ENCODE measurements at places on chromosomes 12 and 14. TPM values are rescaled to one million over a fixed set of nuclear protein-coding genes. Genes with fewer than 3 reads are reported as not detected.

- no peak overlapping the region for H3K27ac ChIP-seq
- H3K4me3 ChIP-seq, result no peak overlapping the region
- no peaks in the 10 kb centered on the region for H3K4me1 ChIP-seq
- no peak for DNase-seq
- no peaks in the 10 kb centered on the region for H3K36me3 ChIP-seq
Measured at GRCh38 chr12:40647651-40648050, 44.6 kb upstream of the CNTN1 start.

DNA sequence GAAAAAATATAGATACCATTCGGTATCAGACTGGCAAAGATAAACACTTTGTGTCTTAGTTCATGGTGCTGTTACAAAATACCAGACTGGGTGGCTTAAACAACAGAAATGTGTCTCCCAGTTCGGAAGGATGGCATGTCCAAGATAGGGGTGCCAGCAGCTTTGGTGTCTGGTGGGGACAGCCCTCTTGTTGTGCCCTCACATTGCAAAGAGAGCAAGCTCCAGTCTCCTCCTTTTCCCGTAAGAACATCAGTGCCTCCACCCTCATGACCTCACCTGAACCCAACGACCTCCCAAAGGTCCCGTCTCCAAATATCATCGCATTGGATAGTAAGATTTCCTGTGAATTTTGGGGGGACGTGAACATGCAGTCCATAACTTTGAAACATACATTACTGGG is 12.4 kb downstream of the ZBTB42 start:
- H3K36me3 ChIP-seq, result no peaks in the 10 kb centered on the region
- DNase-seq, result no peak
- no peaks in the 10 kb centered on the region for H3K27me3 ChIP-seq
- no peak overlapping the region for H3K4me3 ChIP-seq

DNA sequence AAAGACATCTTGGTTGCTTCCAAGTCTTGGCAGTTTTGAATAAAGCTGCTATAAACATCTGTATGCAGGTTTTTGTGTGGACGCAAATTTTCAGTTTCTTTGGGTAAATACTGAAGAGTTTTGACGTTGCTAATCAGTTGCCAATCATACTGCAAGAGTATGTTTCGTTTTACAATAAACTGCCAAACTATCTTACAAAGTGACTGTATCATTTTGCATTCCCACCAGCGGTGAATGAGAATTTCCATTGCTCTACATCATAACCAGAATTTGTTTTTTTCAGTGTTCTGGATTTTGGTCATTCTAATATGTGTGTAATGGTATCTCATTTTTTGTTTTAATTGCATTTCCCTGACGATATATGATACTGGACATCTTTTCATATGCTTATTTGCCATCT is 190.8 kb upstream of the PARP11 start:
- no peaks in the 10 kb centered on the region for H3K4me1 ChIP-seq
- no peaks in the 10 kb centered on the region for H3K36me3 ChIP-seq
- no peak for DNase-seq
- H3K4me3 ChIP-seq, result no peak overlapping the region
- H3K27me3 ChIP-seq, result no peaks in the 10 kb centered on the region

DNA sequence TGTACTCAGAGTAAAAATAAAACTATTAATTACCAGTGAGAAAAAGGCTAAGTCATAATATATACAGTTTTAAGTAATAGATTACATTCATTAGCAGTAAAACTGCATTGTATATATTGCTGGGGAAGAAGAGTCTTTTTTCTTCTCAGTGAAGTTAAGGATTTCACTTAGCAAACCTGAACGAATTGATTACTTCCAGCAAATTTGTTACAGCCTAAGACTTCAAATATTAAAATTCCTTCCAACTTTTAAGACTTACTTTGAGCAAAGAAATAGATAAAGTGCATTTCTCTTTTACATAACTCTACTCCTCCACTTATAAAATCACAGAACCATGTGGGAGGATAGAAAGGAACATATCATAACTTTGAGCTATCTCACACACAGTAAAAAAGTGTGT is 43.3 kb downstream of the PIK3C2G start:
- H3K27me3 ChIP-seq, result no peaks in the 10 kb centered on the region
- no peak overlapping the region for H3K4me3 ChIP-seq
- DNase-seq, result no peak
- no peaks in the 10 kb centered on the region for H3K36me3 ChIP-seq
- H3K27ac ChIP-seq, result no peak overlapping the region

DNA sequence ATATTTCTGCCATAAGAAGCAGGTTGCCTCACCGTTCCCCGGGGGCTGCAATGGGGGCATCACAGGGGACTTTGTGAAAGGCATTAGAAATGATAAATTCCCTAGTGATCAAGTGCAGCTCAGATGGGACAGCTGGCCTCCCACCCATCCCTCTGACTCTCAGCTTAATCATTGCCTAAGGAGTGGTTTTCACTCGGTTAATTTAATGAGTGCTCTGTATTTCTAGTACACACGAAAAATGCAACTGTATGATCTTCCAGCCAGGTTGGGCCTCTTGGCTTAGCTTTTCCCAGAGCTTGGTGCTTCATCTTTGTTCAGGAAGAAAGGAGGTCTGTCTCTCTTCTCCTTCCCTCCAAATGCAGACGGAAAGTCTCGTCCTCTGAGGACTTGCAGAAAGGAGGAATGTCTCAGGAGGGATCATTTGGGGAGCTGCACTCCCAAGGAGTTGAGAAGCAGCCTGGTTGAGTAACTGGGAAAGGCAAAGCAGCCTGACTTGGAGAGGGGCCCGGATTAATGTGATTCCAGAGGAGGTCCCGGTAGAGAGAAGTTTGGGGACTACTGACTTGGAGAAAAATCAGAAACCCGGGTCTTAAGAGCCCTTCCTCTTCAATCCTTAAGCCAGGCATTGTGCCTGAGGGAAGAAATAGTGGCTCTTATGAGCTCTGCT is 7.2 kb downstream of the CD9 start:
- H3K27me3 ChIP-seq, result no peaks in the 10 kb centered on the region
- peaks cover 11% of the 10 kb centered on the region for H3K36me3 ChIP-seq

GRCh38 chr14:95250936-95251335 is 68.8 kb downstream of the CLMN start:
- H3K27ac ChIP-seq, result peak overlapping the region; percentile 39
- no peak overlapping the region for H3K4me3 ChIP-seq
- peaks cover 55% of the 10 kb centered on the region for H3K4me1 ChIP-seq
- H3K36me3 ChIP-seq, result no peaks in the 10 kb centered on the region
- H3K27me3 ChIP-seq, result no peaks in the 10 kb centered on the region
- DNase-seq, result peak; percentile 30

DNA sequence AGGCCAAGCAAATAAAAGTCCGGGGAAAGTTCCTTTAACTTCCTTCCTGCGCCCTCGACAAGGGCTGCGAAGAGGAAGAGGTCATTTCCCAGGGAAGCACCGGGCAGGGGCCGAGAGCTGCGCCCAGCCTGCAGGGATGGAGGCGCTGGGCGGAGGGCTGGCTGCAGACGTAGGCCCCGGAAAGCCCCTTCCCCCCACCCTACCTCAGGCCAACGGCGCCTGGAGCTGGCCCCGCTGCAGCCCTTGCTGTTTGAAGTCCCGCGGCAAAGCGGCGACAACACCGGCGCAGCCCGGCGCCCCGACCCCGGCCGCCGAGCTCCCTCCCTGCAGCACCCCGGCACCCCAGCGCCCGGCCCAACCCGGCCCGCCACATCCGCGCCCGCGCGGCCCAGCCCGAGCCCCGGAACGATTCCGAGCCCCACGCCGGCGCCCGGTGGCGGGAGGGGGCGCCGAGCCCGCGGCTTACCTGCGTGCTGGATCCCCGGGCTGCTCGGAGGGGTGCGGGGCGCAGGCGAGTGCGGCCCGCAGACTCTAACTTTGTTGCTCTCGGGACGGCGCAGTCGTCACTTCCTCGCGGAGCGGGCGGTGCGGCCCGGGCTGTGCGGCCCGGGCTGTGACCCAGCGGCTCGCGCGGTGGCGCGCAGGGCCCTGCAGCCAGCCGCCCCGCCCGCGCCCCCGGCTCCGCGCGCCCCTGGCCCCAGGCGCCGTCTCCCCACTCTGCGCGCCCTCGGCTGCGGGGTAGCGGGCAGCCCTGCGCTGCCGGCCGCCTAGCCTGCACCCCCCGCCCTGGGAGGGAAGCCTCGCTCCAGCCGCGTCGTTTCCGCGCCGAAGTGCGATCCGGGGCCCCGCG is 64.8 kb upstream of the PTGR2 start:
- H3K27me3 ChIP-seq, result no peaks in the 10 kb centered on the region
- peak overlapping the region; percentile 93 for H3K27ac ChIP-seq
- peak; percentile 37 for DNase-seq
- H3K36me3 ChIP-seq, result no peaks in the 10 kb centered on the region
- peak overlapping the region; percentile 53 for H3K4me3 ChIP-seq
- H3K4me1 ChIP-seq, result peaks cover 53% of the 10 kb centered on the region

DNA sequence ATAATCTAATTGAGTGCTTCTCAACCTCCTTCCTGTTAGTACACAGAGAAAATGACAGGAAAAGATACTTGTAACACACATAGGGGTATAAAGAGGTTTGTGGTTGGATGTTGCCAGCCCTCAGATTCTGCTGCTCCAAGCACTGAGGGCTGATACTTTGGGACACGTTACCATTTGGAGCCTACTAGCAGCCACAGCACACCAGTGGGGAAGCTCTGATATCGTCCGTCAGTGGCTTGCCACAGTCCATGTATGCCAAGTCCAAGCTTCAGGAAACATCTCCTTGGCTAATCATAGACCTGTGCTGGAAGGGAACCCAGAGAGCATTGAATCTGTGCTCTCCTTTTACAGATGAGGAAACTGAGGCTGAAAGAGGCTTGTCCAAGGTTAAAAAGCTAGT is 22.3 kb downstream of the B4GALNT3 start:
- H3K4me1 ChIP-seq, result no peaks in the 10 kb centered on the region
- H3K4me3 ChIP-seq, result no peak overlapping the region
- no peaks in the 10 kb centered on the region for H3K36me3 ChIP-seq
- DNase-seq, result no peak
- peaks cover 27% of the 10 kb centered on the region for H3K27me3 ChIP-seq

DNA sequence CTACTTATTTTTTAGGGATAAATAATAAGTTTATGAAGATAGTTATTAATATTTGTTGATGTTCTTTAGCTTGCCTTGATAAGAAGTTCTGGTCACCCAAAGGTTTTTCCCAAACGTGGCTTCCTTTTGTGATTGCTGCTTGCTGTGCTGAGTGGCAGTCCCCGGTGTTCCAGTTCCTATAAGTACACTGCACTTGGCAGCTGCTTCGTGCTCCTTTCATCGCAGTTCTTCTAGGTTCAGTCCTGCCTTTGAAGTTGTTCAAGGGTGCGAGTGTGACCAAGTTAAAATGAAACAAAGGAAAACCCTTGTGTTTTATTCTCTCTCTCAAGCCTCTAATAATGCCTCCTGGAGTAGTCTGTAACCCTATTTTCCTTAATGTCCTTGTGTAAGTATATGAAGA is 128.5 kb upstream of the ATF1 start:
- H3K4me1 ChIP-seq, result peaks cover 4% of the 10 kb centered on the region
- no peaks in the 10 kb centered on the region for H3K36me3 ChIP-seq
- DNase-seq, result no peak
- H3K4me3 ChIP-seq, result no peak overlapping the region
- no peaks in the 10 kb centered on the region for H3K27me3 ChIP-seq
- no peak overlapping the region for H3K27ac ChIP-seq

DNA sequence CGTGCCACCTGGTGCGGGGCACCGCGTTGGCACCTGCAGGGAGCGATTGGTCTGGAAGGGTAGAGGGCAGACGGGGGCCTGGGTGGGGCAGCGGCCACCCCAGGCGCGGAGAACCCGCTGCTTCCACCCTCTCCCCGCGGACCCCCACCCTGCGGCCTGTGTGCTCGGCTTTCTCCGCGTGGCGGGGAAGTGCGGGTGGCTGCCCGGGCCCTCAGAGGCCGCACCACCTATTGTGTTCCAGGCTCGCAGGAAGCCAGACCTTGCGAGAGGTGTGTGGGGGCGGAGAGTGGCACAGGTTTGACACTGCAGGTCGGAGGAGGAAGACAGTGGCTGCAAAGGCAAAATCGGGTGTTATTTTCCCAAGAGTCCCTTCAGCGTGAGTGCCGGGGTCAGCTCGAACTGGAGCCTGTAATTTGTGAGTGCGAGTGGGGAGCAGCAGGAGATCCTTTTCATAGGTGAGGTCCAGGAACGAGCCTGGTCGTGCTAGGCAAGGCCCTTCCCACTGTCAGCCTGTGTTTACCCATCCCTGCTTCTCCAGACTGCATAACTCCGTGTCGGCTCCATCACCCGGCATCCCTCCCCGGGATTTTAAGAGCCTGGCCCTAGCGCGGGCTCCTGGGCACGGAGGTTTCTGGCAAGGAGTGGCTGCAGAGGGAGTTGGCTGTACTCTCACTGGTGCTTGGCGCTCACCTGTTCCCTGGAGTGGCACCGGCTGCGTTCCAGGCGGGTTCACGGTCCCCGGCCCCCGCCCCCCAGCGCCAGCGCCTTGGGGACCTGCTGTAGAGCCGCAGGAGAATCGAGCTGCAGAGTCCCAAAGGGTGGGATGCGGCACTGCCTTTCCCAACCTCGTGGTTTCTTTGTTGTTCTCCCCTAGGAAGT is 935 bp downstream of the TBC1D30 start:
- no peaks in the 10 kb centered on the region for H3K36me3 ChIP-seq
- peaks cover 14% of the 10 kb centered on the region for H3K4me1 ChIP-seq
- DNase-seq, result no peak
- no peak overlapping the region for H3K4me3 ChIP-seq
- H3K27ac ChIP-seq, result no peak overlapping the region

GRCh38 chr12:94551810-94552209 is 92.1 kb upstream of the CEP83 start:
- DNase-seq, result no peak
- no peak overlapping the region for H3K27ac ChIP-seq
- H3K4me3 ChIP-seq, result no peak overlapping the region
- H3K27me3 ChIP-seq, result no peaks in the 10 kb centered on the region

DNA sequence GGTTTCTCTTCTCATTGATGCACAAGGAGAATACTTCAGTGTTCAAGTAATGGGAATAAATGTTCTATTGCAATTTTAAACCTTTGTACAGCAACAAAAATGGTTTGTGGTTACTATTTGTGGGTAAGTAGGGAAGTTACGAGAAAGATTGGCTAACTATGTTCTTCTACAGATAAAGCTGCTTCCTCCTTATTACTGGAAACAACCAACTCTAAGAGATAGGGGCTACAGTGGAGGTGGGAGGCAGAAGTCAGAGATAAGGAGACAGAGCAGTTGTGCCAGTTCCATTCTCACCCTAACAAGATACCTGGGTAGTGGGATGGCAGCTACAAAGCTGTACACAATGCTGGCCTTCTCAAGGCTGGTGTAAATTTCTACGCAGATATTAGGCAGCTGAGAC is 16.2 kb downstream of the NOXRED1 start:
- H3K27me3 ChIP-seq, result no peaks in the 10 kb centered on the region
- no peak overlapping the region for H3K4me3 ChIP-seq
- no peak for DNase-seq

DNA sequence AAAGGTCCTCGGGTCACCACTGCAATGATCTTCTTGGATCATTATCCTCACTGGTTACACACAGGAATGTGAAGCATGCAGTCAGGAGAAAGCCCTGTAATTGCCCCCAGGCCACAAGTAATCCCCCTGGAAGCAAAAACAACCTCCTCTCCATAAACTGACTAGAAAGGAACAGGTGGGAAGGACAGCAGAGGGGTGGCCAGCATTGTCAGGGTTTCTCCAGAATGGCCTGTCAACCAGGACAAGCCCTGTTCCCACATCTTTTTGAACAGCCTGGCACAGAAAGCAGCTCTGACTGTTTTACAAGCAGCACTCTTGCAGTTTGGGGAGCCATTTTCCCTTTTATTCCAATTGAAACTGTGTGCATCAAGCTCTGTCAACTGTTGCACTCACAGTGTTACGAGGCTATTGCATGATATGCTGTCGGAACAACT is 36.1 kb downstream of the TMCC3 start:
- no peak overlapping the region for H3K27ac ChIP-seq
- no peak overlapping the region for H3K4me3 ChIP-seq
- H3K4me1 ChIP-seq, result peaks cover 33% of the 10 kb centered on the region

LRFN5 gene
- total RNA-seq, result not detected

NANOG gene
- total RNA-seq, result not detected

IFI27 gene
- total RNA-seq, result 126 TPM

Data from endothelial cell of umbilical vein (primary cell).